ENCODE measurements at places on chromosomes 2 and 18.

DNA sequence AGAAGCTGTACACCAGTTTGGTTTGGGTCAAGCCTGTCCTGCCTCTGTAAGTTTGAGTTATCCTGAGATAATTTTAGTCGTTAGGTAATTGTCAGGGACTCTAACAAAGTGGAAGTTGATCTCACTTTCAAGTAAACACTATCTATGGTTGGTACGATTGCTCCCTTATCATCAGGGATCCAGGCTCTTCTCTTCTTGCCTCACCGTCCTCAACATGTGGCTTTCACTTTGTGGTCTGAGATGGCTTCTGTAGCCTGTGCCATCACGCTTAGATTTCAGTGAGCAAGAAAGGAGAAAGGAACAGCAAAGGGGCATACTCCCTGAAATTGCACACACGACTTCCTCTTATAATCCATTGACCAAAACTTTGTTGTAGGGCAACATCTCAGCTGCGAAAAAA is 115.6 kb downstream of the CTAGE1 start:
- no peak for DNase-seq
- no peaks in the 10 kb centered on the region for H3K27me3 ChIP-seq
- no peak overlapping the region for H3K4me3 ChIP-seq
- no peaks in the 10 kb centered on the region for H3K36me3 ChIP-seq

DNA sequence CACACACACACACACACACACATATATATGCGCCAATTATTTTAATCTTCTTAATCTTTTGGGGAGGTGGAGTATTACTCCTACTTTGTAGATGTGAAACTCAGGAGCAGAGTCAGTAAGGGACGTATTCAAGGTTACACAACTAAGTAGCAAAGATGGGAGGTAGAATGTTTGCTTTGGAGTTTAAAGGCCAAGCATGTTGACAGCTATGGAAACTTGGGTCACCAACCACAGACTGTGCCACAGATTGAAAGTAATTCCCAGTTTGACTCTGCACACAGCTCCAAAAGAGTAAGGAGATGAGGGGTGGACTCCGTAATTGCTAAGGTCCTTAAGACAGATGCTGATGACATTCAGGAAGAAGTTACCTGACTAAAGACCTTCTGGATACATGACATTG is 124.8 kb upstream of the ITGB6 start:
- H3K4me3 ChIP-seq = no peak overlapping the region
- peaks cover 15% of the 10 kb centered on the region for H3K4me1 ChIP-seq
- DNase-seq = no peak
- H3K36me3 ChIP-seq = no peaks in the 10 kb centered on the region

DNA sequence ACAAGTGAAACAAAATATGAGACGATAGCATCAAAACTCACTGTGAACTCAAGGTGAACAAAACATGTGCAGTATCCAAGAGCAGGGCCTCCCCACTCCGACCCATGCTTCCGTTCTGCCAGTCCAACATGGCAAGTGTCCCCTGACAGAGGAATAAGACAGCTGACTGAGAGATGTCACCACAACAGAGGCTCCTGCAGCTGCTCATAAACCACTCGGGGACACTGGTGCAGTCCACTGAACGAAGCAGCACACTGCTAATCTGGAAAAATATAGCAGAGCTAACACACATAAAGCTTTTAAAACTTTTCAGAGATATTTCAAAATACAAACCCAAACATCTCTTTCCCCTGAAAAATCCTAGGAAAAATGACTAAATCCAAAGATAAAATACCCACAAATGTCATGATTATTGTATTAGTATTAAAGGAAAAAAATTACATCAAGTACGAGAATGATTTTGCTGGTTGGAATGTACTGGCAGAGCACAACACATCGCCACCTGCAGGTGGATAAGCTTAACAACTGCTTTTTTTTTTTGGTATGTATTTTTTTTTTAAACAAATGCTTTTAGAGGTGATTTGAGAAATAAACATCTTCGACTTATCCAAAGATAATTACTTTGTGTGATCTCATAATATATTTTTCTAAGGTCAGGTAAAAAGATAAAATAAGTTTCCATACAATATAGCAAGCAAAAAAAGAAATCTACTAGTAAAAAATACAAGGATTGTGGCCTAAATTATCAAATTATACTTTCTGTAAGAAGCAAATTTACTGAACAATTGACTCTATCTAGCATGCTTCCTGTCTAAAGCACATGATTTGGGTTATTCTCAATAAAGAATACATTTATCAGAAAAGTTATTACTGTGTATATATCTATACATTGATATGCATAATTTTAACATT is 18.6 kb downstream of the THADA start:
- no peaks in the 10 kb centered on the region for H3K27me3 ChIP-seq
- peaks cover 21% of the 10 kb centered on the region for H3K36me3 ChIP-seq
- no peak overlapping the region for H3K27ac ChIP-seq
- peak; percentile 48 for DNase-seq

GRCh38 chr2:16774091-16774490 is 108.5 kb upstream of the CYRIA start:
- H3K27ac ChIP-seq = no peak overlapping the region
- no peak for DNase-seq
- no peaks in the 10 kb centered on the region for H3K4me1 ChIP-seq
- H3K36me3 ChIP-seq = no peaks in the 10 kb centered on the region

- H3K36me3 ChIP-seq = no peaks in the 10 kb centered on the region
- no peak for DNase-seq
- no peaks in the 10 kb centered on the region for H3K4me1 ChIP-seq
- no peak overlapping the region for H3K4me3 ChIP-seq
- no peak overlapping the region for H3K27ac ChIP-seq
- H3K27me3 ChIP-seq = no peaks in the 10 kb centered on the region
These were observed 72.9 kb downstream of the TSN start for GRCh38 chr2:121828281-121828731.

DNA sequence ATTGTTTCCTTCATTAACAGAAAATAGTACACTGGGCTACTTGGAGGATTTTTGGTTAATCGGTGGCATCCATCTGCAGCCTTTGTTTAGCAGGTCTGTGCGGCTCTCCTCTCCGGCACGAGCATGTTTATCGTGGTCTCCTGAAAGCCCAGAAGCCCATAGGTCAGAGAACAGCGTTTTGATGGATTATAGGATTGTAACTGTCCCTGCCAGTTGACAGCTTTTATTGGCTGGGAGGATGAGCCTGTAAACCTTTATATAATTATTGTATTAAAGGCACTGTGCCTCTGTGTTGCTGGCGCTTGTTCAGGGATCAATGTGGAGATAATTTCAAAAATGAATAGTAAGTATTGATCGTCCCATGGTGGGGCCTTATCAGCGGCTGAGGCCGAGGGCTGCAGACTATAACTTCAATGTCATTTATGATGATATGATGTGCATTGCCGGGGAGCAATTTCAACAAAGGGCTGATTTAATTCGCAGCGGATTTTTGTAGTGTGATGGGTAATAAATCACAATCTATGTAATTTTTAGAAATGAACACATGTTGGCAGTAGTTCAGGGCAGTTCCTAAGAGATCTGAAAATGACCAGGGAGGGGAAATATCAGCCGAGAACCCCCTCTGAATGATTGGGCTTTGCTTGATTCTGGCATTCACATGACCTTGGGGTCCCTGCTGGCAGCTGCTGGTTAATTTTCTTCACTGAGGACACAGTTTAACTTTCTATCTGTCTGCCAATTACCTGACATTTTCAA is 736.1 kb downstream of the GALR1 start:
- H3K27me3 ChIP-seq = no peaks in the 10 kb centered on the region
- no peaks in the 10 kb centered on the region for H3K4me1 ChIP-seq
- no peak for DNase-seq
- H3K27ac ChIP-seq = no peak overlapping the region
- H3K36me3 ChIP-seq = no peaks in the 10 kb centered on the region

All from naive thymus-derived CD4-positive, alpha-beta T cell (primary cell).